CD4-positive, alpha-beta T cell treated with Interleukin-1 beta for 1 hour (primary cell): ENCODE measurements at places on chromosomes 5 and 9.

GRCh38 chr5:124698770-124699169 lies 47.7 kb downstream of the ZNF608 start:
- no peak for DNase-seq

DNA sequence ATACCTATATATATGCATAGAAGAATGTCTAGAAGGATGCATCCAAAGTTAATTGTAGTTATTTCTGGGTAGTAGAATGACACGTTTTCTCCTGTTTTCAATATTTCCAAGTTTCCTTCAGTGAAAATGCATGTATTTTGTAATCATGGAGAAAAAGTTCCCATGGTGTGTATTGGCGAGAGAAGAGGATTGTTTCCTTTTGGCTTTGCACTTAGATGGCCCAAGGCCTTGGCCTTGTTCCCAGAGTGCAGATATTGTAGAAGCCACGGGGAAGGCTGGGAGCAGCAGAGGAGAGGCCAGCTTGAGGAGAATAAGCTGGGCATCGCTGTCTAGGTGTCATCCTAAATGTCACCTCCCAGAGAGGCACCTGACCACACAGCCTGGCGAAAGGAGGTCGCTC lies 44.0 kb downstream of the IRF1 start:
- DNase-seq, result no peak

DNA sequence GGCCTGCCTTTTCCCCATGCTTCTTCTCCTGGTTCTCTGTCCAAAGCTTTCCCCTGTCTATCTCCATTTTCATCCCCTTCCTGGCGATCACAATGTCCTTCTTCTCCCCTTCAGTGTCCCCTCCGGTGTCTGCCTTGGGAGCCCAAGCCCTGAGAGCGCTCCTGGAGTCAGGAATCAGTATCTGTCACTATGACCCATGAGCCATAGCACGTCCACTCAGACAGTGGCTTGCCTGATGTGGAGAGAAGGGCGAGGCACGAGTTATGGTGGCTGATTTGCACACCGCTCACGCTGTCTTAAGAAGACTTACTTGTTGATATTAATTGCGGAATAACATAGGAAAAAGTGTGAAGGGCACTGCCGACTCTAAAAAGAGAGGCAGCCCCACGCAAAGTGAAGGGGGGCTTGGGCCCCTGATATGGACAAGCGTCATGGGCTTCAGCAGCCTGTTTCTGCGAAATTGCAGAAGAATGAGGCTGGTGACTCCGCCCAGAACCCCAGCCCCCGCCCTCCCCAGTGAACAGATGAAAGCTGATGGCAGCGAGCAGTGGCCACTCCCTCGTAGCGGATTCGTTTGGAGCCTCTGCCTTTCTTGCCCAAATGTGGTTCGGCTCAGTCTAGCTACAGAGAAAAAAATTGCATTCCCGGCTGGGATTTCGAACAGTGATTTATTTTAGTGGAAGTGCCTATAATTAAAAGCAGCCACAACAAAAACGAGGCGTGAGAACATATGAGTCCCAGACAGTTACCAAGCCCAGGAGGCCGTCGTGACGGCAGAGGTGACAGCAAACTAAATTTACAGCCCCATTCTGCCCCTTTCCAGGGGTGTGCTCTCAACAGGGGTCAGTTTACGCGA lies 149.8 kb downstream of the ICE1 start:
- no peak for DNase-seq

DNA sequence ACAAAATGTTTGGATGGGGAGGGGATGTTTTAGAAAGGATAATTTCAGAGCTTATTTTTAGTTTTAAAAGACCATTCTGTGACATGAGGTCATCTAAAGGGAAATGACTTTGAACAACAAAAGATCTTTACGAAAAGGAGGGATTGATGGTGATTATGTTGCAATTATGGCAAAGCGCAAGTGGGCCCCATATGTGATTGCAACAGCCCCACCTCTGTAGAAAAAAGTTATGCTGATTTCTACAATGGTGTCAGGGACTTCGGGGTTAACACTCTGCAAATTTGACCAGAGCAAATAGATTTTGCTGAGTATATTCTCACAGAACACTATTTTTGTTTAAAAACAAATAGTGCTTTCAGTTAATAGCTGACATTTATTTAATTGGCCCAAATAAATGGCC lies 312.8 kb downstream of the NSG2 start:
- DNase-seq, result no peak

GRCh38 chr5:143350341-143350740 lies 53.1 kb downstream of the NR3C1 start:
- DNase-seq, result no peak

DNA sequence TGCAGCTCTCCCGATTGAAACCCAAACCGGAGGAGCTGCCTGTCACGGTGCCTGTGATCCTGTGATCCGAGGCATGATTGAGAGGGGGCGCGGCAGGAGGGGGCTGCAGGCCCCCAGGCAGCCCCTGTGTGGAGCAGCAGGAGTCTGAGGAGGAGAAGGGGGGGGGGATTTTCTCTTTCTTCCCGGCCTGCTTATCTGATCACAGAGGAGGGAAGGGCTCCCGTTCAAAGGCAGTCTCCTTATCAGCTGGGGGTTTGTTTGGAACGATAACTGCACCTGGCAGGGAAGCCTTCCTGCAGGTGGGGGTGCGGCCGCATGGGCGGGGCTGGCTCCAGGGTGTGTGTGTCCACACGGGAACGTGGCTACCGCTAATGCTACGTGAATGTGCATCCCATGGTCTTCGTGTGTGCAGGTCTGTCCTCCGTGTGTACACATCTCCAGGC lies 38.4 kb downstream of the LMX1B start:
- no peak for DNase-seq

DNA sequence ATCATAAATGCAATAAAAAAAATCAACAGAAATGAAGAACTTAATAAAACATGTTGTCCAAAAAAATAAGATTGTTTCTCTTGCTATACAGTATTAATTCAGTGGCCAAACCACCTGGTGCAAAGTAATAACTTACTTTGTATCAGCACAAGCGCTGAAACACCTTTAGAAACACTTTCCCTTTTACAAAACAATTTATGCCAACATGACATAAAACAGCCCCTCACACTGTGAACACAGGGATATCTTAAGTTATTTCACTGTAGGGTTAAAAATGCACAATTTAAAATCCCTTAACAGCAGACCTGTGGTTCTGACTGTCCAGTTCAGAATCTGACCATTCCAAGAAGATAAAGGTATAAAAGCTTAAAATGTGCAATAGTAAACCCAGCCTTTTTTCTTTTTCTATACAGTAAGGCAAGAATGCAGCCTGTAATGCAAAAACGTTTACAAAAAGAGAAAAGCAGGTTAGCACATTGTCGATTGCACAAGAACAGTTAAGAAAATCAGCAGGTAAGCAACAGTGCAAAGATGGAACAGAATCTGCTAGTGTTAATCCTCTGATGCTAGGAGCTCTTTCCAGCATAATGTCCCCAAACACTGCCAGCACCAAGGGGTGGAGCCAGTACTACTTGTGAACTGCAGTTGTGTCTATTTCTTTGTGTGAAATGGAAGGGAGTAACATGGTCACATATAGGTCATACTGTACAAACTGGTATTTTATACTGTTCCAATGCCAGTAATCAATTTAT lies 21.6 kb downstream of the RAB14 start:
- no peak for DNase-seq

GRCh38 chr9:82467436-82467835 lies 478.9 kb downstream of the SPATA31D1 start:
- DNase-seq, result no peak

DNA sequence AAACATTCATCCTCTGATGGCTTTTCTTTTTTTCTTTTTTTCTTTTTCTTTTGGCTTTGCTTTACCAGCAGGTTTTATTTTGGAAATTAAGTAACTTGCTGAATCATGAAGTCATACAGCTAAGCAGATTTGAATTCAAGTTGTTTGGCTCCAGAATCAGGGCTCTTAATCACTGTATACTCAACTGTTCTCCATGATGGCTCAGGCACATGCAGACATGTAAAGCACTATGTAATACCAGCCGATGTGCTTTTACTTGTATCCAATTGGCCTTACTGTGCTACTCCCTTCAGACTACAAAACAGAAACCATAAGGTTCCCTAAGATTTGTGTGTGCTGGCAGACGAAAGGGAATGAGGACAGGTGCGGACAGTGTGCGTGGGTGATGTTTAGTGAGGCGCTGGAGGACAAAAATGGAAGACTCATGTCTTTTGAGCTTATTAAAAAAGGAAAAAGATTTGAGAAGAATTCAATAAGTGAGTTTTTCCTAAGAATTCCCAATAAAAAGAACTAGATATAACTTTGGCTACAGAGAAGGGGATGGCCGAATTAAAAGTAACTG lies 44.7 kb upstream of the OTP start:
- no peak for DNase-seq

DNA sequence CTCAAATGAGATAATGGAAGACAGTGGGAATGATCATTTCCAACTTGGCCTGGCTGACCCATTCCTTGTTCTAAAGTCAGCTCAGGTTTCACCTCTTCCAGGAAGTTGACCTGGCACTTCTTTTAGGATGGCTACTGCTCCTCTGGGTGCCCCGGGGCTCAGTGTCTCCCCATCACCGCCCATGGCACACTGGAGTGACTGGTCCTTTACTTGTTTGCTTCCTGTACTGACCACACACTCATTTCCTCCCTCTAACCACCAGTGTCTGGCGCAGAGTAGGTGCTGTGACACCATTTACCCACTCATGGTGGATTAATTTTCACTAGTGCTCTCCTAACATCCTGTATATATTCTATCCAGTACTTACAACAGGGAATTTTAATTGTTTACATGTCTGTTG lies 183.5 kb downstream of the CDK5RAP2 start:
- no peak for DNase-seq

GRCh38 chr5:38672059-38672788 lies 115.8 kb upstream of the LIFR start:
- DNase-seq, result no peak

GRCh38 chr9:84978661-84979060 lies 309.1 kb downstream of the NTRK2 start:
- no peak for DNase-seq

DNA sequence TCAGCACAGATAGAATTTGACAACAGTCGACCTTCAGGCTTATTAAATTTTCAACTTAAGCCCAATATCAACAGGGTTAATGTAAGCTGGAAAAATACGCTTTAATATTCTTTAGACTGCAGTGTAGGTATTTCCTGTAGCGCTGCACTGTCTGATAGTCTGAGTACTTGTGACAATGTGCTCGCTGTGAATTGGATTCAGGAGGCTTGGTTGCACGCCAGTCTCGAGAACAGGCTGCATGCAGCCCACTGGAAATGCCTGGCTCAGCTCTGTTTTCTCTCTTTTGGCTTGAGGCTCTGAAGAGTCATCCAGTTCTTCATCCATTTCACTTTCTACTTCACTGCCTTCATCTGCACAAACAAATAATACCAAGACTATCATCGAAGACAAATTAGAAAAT lies 300.9 kb downstream of the RFX3 start:
- no peak for DNase-seq

DNA sequence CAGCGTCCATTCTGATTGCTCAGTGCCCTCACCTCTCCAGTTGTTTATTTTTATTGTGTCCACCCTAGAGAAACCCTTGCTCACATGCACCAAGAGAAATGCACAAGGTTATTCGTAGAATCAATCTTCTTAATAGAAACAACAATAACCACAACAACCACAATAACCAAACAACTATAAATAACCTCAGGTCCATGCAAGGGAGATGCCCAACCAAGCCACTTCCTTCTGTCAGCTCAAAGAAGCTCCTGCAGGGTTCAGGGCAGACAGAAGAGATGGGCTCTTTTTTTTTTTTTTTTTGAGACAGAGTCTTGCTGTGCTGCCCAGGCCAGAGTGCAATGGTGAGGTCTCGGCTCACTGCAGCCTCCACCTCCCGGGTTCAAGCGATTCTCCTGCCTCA lies 14.9 kb upstream of the TCOF1 start:
- DNase-seq, result no peak

GRCh38 chr5:170623576-170624181 lies 119.9 kb downstream of the KCNIP1 start:
- peak; percentile 6 for DNase-seq

DNA sequence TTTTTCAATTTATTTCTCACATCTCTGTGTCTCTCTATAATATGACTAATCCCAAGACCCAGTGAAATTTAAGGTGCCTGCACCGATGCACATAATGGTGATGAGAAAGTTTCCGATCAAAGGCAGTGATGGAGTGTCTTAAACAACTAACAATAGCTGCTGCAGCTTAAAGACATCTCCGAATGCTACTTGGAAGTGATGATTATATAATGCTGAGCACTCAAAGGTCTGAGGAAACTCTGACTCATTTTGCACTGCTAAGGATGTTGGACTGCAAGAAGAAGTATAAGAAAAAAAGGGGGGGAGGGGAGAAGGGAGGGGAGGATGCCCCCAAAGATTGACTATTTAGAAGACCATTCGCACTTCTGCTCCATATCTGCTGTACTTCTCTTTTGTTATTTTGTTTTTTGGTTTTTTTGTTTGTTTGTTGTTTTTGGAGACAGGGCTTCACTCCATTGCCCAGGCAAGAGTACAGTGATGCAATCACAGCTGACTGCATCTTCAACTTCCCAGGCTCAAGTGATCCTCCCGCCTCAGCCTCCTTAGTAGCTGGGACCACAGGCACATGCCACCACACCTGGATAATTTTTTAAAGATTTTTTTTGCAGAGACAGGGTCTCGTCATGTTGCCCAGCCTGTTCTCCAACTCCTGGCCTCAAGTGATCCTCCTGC lies 192.2 kb downstream of the HSD17B3 start:
- no peak for DNase-seq

DNA sequence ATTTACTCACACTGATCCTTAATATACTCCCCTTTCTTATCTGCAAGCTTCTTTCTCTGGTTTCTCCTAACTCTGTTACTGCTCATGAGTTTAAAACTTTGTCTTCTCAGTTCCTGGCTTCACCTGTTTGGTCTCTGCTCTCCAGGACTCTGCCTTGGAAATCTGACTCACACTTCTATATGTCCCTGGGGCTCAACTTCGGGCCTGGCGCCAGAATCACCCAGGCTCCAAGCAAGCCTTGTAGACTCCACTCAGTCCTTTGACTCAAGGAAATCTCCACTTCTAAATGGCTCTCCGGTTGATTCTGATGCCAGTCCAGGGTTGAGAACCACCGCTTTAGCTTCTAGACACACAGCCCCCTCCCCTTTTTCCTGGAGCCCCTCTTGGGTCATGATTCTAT lies 57.8 kb downstream of the TMC1 start:
- DNase-seq, result no peak

DNA sequence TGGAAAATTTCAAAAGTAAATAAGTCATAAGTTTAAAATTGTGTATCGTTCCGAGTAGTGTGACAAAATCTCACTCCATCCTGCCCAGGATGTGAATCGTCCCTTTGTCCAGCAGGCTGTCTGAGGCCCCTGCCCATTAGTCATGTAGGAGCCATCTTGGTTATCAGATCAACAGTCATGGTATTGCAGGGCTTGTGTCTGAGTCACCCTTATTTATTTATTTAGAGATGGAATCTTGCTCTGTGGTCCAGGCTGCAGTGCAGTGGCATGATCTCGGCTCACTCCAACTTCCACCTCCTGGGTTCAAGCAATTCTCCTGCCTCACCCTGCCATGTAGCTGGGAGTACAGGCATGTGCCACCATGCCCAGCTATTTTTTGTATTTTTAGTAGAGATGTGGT lies 30.2 kb downstream of the ITGA2 start:
- no peak for DNase-seq

- no peak for DNase-seq
These were observed 387.4 kb upstream of the KIF2A start for GRCh38 chr5:61918611-61919010.
